ENCODE measurements at places on chromosomes 7 and 10.
A peak's percentile ranks its signal among the peaks of the same experiment; 100 is the strongest.

GRCh38 chr10:48448796-48449195 lies 142.3 kb downstream of the MAPK8 start:
- no peak for DNase-seq

DNA sequence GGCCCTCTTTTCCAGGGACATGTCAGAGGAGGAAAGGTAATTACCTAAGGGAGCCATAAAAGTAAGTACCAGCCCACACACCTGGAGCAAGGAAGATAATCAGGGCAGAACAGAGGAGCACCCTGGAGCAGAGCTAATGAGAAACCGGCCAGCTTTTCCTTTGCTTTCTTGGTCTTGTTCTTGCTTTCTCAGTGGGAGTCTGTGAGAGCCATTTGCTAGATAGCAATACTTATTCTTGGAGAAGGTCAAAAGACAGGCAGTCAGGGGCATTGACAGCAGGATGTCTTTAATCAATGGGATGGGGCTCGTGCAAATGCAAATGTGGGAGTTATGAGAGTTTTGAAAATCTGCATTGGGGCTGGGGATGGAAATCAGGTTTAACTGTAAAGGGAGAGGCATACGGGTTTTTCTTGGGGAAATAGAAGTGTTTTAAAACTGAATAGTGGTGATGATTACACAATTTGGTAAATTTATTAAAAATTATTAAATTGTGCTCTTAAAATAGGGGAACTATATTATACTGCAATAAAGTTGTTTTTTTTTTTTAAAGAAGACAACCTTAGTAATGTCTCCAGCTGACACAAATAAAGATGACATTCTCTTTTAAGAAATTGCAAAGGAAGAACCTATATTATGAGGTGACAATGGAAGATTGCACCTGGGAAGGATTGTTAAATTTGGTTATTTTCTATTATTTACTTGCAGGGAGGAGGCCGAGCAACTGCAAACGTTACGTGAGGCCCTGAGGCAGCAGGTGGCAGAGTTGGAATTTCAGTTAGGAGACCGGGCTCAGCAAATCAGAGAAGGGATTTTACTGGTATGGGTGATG lies 35.6 kb upstream of the PPP1R17 start:
- no peak for DNase-seq

DNA sequence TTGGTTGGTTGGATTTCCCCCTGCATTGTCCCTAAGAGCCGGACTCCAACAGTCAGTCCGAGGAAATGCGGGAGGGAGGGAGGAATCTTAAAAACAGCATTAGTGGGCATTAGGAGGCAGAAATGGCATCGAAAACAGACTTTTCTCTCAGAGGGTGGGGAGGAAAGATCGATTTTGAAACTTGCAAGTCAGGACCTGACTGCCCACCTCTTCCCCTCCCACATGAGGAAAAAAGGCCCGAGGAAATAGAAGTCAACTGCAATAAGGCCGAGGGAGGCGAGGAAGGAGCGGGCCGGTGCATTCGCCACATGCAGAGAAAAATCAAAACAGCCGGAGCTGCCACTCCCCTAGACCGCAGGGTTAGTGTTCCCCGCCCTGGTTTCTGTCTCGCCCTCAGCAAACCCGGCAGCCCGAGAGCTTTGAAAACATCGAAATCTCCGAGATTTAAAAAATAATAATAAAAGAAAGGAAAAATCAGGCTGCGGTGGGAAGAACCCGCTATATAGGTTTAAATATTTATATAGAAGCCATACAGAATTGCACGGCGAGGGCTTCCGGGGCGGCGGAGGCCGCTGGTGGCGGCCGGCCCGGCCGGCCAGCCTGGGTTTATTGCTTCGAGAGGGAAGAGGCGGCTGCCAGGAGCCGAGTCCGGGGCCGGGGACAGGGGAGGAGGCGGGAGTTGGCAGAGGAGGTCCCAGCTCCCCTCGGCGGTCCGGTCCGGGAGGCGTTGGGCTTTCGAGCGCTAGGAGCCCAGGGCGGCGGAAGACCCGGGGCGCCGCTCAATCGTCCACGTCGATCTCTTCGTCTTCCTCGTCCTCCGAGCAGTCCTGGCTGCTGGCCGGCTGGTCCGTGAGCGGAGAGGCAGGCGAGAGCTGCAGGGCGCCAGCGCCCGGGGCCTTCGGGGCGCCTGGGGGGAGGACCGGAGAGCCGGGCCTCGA lies 2.5 kb downstream of the LBX1 start:
- DNase-seq, result no peak

DNA sequence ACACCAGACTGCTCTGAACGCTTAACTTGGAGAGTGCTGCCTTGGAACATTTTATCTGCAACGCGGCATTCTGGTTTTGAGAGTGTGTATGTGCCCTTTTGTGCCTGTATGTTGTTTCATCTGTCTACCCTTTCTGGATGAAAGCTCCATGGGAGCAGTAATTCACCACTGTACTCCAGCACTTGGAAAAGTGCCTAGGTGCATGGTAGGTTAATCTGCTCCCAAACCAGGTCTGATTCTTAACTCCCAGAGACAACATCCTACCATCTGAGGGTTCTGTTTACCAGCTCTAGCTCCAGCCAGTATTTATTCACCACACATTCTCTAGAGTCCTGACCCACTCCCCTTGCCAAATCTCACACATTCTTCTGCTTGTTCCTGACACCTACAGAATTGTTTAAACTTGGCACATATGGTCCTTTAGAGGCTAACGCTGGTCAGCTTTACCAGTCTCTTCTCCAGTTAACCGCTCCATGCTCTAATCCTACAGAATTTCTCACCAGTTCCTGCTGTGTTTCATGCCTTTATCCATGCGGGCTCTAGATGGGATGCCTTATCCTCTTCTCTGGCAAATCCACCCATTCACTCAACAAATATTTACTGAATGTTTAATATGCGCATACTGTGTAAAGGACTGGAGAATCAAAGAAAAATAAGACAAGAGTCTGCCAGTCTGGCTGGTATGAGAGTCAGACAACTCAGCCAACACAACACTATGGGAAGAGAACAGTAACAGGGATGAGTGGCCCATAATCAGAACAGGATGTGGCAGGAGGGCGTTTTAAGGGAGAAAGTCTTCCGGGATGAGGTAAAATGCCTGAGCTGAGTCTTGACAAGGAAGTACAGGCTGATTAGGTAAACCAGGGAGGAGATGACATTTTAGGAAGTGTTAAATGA lies 46.3 kb downstream of the MTPN start:
- DNase-seq, result peak; percentile 19

- no peak for DNase-seq
These were observed 109.6 kb downstream of the BICC1 start for GRCh38 chr10:58622246-58622645.

DNA sequence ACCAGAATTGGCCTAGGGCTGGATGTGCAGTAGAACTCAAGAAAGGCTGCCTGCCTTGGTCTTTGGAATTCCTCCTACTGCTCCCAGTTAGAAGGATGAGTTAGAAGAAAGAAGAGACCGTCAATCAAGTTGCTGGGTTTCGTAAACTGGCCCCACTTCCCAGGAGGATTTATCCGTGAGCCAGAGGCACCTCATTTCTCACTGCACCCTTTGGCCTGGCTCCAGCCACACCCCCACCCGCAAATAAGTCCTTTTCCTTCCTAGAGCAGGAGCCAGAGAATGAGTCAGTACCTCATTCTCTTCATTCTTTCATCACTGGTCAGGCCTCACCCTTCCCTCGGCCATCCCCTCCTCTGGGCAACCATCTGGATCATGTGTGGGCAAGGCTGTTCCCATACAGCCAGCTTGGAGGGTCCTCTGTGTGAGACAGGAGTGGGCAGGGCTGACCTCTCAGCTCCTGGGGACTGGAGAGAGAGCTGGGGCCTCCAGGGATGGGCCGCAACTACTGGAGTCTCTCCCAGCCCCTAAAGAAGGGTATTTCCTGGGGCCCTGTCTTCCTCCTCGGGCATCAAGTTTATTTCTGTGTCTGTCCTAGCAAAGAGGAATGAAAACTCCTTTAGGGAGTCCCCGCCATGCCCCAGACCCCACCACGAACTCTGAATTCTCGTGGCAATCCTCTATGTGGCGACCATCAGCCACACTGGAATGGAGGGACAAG lies 87.2 kb upstream of the DUSP5 start:
- DNase-seq, result peak; percentile 98

GRCh38 chr7:138937484-138937883 lies 43.7 kb downstream of the KIAA1549 start:
- no peak for DNase-seq

- DNase-seq, result no peak
These were observed 548.6 kb downstream of the ARL4A start for GRCh38 chr7:13236026-13236425.

- DNase-seq, result no peak
These were observed 121.1 kb downstream of the CXCL12 start for GRCh38 chr10:44263771-44264170.

DNA sequence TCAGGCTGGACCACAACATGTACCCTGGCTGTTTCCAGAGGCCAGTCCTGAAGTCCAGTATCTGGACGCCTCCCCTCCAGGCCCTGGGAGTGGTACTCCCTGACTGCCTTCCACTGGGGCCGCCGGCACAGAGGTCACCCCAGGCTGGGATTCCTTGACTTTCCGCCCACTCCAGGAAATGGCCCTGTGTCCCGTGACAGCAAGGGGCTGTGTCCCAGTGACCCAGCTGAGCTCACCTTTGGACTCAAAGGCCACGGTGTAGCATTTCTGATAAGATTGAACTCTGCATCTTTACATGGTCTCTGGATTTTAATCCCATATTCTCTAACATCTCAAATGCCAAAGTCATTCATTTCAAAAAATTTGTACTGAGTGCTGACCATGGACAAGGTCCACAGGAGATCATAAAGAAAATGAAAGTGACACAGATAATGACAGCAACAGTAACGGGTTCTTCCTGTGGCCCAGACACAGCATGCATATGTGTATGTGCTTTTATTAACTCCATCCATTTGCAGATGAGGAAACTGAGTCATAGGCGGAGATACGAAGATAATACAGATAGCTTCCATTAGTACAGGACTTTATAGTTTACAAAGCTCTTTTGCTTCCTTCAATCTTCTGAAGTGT lies 5.4 kb downstream of the ADAMTS14 start:
- DNase-seq, result no peak

DNA sequence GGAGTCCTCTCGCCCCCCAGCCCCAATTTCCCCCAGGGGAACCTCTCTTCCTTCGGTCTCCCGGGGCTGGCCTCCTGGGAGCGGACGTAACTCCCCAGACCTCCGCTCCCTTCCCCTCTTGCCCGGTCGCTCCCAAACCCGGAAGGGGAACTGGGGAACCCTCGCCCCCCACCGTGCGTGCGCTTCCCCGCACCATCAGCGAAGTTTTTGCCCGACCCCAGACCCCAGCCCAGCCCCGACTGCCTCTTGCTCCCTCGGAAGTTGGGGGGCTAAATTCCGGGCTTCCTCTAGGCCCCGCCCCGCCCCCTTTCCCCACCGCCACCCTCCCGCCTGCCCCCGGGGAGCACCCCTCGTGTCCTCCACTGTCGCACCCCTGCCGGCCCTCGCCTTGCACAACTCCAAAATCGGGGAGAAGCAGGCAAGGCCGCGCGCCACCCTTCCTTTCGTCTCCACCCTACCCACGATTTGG lies 436 bp downstream of the GNB2 start:
- DNase-seq, result no peak

GRCh38 chr10:77190291-77190690 lies 447.3 kb downstream of the KCNMA1 start:
- no peak for DNase-seq

GRCh38 chr10:131806646-131807317 lies 94.0 kb upstream of the PPP2R2D start:
- no peak for DNase-seq

- DNase-seq, result no peak
These were observed 1170.0 kb downstream of the XPNPEP1 start for GRCh38 chr10:108753326-108753725.

- DNase-seq, result no peak
These were observed 63.4 kb downstream of the AKR1C4 start for GRCh38 chr10:5259952-5260578.

DNA sequence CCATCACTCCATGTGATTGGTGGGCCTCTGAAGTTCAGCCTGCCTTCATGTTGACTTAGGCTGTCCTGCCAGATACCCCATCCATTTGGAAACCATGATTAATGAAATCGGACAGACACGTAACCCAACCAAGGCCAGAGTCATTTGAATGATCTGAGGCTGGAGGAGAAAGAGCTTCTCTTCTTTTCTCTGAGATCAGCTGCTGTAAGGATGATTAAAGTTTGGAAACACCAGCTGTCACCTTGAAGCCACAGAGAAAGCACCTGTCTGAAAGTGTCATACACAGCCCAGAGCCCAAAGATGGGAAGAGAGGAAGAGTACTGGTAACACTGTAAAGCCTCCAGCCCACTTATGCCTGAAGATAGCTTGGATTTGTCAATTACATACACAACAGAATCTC lies 22.9 kb downstream of the NEBL start:
- no peak for DNase-seq

DNA sequence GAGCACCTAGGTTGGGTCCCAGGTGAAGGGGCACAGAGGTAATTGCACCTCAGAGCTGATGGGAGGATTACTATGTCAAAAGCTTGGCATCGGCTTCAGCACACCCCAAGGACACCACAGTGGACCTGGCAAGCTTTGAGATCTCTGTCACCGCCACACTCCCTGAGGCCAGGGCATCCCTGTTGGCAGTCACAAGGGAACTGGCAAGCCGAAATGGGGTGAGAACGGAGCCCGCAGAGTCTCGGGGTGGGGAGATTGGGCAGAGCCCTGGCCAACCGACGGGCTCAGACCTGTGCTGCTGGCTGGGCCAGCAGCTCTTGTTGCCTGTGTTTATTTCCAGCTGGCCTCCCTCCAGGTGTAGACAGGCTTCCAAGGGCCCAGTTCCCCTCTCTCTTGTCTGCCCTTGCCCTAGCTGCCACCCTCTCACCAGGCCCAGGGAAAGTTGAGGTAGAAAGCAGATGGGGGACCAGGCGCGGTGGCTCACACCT lies 2.5 kb downstream of the HSPB1 start:
- no peak for DNase-seq

- no peak for DNase-seq
These were observed 265.6 kb downstream of the CCDC3 start for GRCh38 chr10:12735843-12736462.

DNA sequence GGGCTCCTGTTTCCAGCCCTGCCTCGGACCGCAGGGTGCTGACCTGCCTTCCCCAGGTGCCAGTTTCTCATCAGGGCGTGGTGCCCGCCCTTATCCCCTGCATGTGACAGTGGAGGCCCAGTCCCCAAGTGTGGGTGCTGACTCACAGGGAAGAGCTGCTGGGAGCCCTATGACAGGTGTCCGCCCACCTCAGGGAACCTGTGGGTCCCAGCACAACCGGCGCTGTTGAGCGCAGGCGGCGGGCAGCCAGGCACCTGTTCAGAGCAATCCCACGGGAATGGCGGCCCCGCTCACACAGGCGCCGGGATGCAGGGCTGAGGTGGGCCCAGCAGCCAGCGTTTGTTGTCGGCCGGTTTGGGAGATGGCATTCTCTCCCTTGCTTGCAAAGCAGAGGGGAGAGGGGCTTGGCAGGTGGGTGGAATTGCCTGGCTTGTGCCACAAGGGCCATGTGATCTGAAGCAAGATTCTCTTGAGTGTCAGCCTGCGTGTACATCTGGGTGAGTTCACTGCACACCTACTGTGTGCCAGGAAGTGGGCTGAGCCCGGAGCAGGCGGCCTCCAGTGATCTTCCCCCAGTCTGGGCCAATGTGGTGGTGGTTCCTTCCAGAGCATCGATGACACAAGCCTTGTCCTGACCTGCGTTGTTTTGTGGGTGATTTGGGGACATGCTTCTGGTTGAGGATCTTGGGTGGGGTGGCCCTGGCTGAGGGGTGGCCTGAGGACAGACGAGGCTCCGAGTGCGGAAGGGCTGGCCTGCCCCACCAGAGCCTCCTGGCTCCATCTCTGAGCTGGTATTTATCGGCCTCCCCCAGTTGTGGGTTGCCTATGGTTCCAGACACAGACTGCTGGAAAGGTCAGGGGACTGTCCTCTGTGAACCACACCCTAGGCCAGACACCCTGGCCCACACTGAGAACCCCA lies 2.4 kb downstream of the PWWP2B start:
- DNase-seq, result no peak

Data from retinal pigment epithelial cell (primary cell).